Suprapubic skin (tissue), 4 donors: ENCODE measurements at places on chromosomes 6 and 20.
A peak's percentile ranks its signal among the peaks of the same experiment; 100 is the strongest.

DNA sequence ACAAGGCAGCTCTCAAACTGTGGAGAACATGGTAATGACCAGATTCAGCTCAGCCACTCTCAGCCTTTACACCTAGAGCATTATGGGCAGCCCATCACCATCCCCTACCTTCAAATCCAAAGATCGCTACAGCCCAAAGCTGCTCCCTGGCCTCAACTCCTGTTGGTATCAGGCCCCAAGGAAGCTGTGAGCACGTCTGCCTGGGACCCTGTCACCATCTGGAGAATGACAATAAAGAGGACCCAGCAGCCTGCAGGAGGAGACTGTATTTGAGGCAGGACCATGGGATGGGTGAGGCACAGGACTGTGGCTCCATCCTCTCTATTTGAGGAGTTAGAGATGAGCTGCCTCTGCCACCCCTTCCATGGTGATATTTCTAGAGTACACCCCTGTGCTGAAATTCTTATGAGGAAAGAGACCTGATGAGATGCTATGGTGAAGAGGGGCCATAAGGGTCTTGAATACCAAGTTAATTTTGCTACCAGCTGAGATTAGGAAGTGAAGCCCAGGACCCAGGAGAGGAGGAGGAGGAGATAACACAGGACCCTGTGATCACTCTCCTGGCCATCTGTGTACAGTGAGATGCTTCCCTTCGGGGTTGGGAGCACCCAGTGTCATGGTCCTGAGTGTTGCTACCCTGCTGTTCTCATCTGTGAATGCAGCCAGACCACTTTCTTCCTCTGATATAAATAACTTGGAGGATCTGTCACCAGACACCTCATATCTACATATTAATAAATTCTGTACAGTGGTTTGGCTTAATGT lies 19.6 kb upstream of the MICB start:
- DNase-seq = peak; percentile 53

DNA sequence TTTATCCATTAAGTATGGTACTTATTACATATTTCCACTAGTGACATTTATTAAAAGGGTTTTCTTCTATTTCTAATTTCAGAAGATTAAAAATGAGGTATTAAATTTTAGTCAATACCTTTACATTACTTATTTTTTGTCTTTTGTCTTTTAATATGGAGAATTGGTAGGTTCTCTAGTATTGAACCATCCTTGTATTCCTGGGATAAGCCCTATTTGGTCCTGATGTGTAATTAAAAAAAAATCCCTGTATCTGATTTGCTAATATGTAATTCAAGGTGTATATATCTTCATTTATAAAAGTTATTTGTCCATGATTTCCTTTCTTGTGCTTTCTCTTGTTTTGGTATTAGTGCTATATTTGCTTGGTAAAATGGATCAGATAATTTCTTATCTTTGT lies 153.7 kb downstream of the TRMT11 start:
- DNase-seq = no peak

DNA sequence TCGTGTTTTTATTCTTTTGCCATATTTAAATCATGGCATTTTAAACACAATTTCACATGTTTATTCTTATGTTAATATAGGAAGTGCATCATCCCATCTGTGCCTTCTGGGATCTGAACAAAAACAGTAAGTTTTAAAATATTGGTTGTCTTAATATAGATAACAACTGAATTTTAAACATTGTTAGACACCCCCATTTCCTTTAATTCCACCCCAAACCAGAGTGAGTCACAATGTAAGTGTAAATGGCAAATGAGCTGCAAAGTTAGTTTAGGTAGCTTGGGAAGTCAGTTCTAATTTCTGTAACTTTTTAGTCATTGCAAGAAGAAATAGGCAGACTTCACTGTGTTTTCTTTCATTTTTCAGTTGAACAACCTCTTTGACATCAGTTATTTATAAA lies 108.0 kb downstream of the ADGRG6 start:
- no peak for DNase-seq

DNA sequence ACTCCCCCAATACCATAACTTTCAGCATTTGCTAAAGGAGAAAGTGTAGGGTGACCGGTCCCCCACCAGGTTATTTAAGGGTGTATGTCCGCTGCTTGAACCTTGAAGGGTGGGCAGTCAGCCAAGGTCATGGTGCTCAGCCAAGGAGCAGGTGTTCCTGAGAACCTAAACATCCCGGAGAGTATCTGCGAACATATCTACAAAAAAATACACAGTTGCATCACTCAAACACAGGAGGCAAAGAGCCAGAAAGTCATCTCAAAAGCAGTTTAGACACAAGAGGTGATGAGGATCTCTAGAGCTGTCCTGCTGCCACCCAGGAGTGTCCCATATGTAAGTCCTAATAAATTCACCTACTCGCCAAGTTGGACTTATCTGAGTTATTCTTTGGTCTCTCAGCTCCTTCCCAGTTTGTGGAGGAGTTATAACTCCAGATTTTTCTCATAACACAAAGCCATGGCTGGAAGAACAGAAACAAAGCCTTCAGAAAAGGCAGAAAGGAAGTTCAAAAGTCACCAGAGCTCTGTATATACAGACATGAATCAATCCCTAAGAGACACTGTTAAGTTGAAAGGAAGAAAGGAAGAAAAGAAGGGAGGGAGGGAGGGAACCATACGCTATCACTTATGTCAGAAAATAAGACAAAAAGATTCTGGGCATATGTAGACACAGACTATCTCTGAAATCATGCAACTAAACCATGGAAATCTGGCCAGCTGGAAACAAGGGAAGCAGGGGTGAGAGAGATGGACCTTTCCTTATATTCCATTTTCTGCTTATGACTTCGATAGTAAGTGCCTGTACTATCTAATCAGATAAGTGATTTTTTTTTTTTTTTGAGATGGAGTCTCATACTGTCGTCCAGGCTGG lies 11.3 kb downstream of the MBOAT1 start:
- no peak for DNase-seq

- DNase-seq = no peak
These were observed 181.9 kb downstream of the TMEM200A start for GRCh38 chr6:130547723-130548122.

GRCh38 chr6:158655569-158656450 lies 6.0 kb downstream of the SYTL3 start:
- DNase-seq = no peak

- no peak for DNase-seq
These were observed 304.7 kb upstream of the SGK1 start for GRCh38 chr6:134622382-134623173.

GRCh38 chr6:139981768-139982181 lies 607.3 kb upstream of the CITED2 start:
- DNase-seq = no peak

GRCh38 chr6:34130862-34131261 lies 15.0 kb downstream of the GRM4 start:
- DNase-seq = no peak

DNA sequence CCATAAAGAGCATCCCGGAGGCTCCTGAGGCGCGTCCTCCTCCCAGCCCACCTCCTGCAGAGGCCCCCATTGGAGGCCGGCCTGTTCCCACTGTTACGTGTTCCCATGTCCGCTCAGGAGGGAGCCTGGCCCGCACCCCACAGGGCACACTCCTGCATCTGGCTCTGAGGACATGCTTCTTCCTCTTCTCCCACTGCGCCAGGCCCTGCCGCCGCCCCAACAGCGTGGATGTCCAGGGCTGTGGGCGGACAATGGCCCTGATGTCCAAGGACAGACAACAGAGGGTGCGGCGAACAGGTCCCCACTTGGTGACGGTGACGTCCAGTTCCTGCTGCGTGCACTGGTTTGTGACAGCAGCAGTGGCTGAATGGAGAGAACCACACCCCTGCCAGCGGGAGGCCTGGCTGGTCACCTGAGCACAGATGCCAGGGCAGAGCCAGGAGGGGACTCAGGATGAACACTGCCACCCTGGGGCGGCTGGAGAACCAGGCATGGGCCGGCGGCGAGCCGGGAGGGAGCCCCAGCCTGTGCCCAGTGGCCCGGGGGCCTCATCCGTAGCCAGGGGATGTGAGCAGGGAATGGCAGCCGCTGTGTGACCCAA lies 26.6 kb downstream of the FRMD1 start:
- DNase-seq = no peak

DNA sequence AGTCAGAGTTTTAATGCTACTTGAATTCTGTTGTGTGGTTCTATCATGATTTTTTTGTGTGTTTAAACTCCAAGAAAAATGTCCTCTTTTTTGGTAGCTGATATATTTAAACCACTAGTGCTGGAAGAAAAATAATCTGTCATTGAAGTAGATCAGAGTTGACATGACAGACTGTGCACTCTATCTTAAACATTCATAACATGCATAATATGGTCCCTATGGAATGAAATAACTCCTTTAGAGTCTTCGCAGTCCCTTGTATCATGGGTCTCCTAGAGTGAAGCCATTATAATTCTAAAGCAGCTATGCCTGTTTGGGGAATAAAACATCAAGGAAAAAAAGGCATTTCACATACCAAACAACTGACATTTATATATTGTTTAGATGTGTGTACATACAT lies 282.7 kb upstream of the CITED2 start:
- DNase-seq = no peak

DNA sequence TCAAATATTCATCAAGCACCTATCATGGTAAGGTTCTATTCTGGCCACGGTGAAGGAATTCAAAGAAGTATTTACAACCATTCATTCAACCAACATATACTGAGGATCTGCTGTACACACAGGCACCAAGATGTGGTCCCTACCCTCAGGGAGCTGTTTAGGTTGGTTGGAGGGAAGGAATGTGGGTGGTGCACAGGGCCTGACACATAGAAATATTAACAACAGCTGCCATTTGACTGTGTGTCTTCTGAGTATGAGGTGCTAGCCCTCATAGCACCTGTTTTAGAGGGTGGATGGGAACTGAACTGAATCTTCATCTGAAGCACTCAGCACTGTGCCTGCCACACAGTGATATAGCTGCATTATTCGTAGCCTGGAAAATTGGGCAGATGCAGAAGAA lies 7.3 kb downstream of the SNPH start:
- no peak for DNase-seq

DNA sequence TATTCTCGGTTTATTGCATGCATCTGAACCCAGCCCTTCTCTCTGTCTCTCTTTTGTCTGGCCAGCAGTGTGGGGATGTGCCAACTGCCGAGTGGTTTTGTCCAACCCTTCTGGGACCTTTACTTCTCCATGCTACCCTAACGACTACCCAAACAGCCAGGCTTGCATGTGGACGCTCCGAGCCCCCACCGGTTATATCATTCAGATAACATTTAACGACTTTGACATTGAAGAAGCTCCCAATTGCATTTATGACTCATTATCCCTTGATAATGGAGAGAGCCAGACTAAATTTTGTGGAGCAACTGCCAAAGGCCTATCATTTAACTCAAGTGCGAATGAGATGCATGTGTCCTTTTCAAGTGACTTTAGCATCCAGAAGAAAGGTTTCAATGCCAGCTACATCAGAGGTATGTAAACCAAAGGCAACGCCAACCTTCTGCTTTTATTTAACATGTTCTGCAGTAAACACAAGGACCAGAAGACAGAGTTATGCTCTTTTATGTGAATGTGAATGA lies 65.8 kb downstream of the ADGRG6 start:
- DNase-seq = no peak

GRCh38 chr6:138013959-138014358 lies 93.3 kb downstream of the PERP start:
- DNase-seq = no peak

- DNase-seq = no peak
These were observed 142.3 kb upstream of the SLC22A16 start for GRCh38 chr6:110618591-110619267.

- DNase-seq = no peak
These were observed 100.0 kb upstream of the JARID2 start for GRCh38 chr6:15145821-15146220.

DNA sequence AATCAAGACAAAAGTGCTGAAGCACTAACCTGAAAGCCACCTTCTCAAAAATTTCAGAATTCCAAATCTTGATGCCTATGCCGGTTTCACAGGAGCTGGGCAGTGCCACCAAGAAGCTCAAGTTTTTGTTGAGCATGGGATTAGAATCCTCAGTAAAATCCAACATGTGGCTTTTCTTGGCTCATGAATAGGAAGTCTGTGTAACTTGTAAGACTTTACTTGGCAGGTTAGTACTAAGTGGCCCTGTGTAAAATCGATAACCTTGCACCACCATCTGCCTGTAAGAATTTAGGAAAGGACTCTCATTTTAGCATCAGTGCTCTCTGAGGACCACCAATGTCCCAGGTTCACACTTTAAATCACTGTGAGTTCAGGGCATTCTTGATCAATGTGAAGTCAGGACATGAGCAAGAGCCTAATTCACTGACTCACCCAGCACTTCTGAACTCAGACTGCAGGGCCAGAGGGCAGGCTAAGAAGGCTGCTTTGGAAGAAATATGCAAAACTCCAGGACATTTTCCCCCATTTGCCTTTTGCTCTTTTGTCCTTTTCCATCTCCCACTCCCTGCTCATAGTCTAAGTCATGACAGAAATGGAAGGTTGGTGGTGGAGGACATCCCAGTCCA lies 113.2 kb downstream of the EDN1 start:
- no peak for DNase-seq

GRCh38 chr6:46733341-46733801 lies 1.8 kb downstream of the PLA2G7 start:
- DNase-seq = no peak

DNA sequence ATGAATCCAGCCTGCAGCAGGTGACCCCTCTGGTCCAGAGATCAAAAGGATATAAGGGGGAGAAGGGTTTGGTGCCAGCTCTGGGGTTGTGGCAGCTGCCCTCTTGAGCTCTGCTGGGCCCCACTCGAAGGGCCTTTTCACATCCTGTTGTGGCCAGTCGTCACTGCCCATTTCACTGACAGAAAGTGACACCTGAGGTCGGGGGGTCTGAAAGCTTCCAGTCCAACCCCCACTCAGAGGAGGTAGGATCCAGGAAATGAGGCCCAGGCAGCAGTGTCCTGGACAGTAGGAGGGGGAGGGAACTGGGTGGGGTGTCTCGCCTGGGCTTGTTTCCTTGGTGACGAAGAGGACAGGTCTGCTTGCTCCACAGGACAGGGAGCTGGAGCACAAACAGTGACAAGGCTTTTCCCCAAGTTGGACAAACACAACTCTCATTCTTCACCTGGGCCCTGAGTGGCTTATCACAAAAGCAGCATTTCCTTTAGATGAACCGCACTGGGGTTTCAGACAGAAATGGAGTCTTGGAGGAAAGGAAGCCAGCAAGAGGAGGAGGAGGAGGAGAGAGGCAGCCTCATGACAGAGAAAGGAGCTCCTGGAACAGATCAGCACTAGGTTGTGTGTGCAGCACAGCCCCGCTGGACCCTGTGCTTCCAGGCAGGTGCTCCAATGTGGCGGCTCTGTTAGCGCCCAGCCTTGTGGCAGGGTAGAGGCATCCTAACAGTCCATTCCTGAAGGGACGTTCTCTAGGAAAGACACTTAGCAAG lies 11.0 kb downstream of the FRS3 start:
- DNase-seq = no peak

DNA sequence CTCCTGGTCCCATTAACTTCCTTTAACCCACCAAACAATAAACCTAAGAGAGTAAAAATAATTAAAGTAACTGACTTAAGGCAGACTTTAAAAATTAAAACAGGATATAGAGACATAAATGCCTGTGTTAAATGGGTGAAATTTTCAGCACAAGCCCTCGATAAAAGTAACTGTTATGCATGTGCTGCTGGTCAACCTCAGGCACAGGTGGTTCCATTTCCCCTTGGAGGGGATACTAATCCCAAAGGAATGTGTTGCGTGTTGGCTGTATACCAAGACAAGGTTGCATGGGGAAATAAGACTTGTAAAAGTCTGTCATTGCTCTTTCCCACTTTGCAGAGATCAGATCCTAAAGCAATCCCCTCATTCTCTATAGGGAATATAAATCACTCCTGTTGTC lies 25.8 kb downstream of the HLA-A start:
- no peak for DNase-seq

GRCh38 chr6:446418-447366 lies 55.1 kb downstream of the IRF4 start:
- DNase-seq = no peak

- DNase-seq = no peak
These were observed 18.0 kb downstream of the NUDT3 start for GRCh38 chr6:34374508-34374907.
